Stimulated activated CD8-positive, alpha-beta memory T cell treated with anti-CD3 and anti-CD28 coated beads, Interleukin-12 subunit alpha, Interleukin-12 subunit beta, amount 100 ng/mL, for 4 hours (primary cell): ENCODE measurements at places on chromosomes 1 and 21.

DNA sequence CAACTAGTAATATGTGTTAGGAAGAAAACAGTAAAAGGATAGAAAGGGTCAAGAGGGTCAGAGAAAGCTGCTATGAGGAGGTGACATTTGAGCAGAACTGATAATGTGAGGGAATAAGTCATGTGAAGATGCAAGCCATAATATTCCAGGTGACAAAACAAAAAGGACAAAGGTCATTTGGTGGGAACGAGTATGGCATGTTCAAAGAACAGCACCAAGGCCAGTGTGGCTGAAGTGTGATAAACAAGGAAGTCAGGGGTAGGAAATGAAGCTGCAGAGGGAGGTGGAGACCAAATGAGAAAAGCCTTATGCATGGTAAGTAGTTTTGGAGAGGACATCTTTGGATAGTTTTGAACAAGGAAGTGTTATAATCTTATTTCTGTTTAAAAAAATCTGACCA lies 46.7 kb downstream of the LPGAT1 start:
- no peak for DNase-seq

DNA sequence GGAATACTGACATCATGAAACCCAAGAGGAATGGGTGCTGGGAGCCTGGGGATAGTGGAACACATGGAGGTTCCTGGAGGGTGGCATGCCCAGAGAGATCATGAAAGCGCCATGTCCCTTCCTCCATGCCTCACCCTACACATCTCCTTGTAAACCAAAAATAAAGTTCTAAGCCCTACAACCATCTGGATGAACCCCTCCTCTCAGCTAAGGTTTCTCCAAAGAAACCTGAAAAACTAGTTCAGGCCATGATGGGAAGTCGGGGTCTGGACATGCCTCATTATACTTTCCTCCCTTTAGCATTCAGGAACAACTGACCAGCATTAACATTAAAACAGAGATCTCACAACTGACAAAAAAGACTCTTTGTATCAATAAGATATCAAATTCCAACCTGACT lies 68.5 kb downstream of the ACBD6 start:
- DNase-seq, result no peak

GRCh38 chr21:45979651-45980050 lies 1.9 kb upstream of the COL6A1 start:
- no peak for DNase-seq

DNA sequence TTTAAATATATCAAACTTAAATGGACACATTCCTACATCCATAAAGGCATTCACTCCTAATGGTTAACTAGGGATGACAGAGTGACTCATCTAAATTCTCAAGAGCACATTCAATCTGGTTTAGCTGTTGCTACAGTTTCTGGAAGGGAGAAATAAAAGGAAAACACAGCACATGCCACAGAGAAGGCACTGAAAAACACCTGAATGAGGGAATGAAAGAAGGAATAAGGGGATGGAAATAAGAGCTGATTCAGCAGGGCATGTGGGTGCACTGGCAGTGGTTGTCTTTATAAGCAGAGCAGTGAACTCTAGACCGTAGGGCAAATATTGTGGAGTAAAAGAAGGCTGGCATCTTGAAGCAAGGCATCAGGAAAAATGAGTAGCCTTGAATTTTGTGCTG lies 79.3 kb downstream of the LHX4 start:
- no peak for DNase-seq

DNA sequence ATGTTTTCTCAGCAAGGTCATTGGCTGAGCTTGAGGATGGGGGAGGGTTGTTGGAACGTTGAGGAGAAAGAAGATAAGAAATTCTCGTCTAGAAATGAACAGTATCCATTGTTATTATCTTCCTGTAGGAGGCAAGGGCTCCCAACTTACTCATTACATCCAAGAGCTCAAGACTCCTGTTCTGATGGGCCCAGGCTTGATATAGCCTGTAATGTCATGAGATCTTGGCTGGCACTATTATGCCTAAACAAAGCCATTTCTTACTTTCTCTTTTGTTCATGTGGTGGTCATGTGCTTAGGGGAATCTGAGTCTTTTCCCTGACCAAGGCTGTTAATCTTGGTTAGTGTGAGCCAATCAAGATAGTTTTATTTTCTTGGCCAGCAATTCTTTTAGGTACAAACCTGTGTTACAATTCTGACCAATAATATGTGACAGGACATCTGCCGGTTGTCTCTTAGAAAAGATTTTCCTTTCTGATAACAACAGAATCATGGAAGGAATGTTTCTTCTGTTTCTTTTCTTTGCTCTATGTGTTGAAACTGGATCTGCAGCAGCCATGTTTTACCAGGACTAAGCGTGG lies 15.2 kb upstream of the IGSF3 start:
- no peak for DNase-seq

DNA sequence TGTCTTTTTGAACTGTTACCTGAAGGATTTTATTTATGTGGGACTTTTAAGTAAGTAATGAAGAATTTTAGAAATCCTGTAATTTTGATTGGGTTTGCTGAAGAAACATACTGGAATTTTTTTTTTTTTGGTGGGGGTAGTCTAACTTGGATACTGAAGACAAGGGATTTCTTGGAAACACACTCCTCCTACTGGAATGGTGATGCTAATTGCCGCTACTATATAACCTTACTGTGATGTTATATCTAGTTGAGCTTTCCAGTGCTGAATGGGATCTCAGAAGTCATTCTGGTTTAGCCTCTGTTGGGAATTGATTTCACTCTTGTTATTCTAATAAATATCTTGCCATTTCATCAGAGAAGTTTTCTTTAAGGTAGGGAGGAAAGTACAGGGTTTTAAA lies 8.4 kb downstream of the PPP2R5A start:
- DNase-seq, result no peak

- no peak for DNase-seq
Measured at GRCh38 chr1:2595812-2596529, 9.4 kb downstream of the PRXL2B start.

GRCh38 chr1:236904892-236905741 lies 99.1 kb downstream of the MT1HL1 start:
- no peak for DNase-seq

GRCh38 chr1:1941868-1942752 lies 23.0 kb upstream of the TMEM52 start:
- no peak for DNase-seq
